A549 treated with DMSO at 1 μM for 4 hours (cell line): ENCODE measurements at places on chromosomes 12 and 14. TPM values are rescaled to one million over a fixed set of nuclear protein-coding genes. Genes with fewer than 3 reads are reported as not detected.

NOS1 gene
- total RNA-seq = 0.34 to 0.72 TPM (median 0.64 TPM) in 5 replicates

SERPINA10 gene
- total RNA-seq = 0.06 TPM in 1 of 5 replicates, not detected in the others

PLD4 gene
- 0.05 to 0.17 TPM (median 0.10 TPM) in 4 of 5 replicates, not detected in the other for total RNA-seq

METTL25 gene
- 1.9 to 3.6 TPM (median 3.0 TPM) in 5 replicates for total RNA-seq

SERPINA12 gene
- total RNA-seq = not detected in 5 replicates

ABHD12B gene
- total RNA-seq = not detected in 5 replicates

SMIM41 gene
- not detected in 5 replicates for total RNA-seq

EXOC3L4 gene
- total RNA-seq = 1.4 to 2.1 TPM (median 1.5 TPM) in 5 replicates

RNASE3 gene
- total RNA-seq = not detected in 5 replicates

C12orf56 gene
- 0.10 to 0.13 TPM in 2 of 5 replicates, not detected in the others for total RNA-seq

CELA1 gene
- total RNA-seq = not detected in 5 replicates

C12orf50 gene
- 0.07 to 0.10 TPM (median 0.08 TPM) in 4 of 5 replicates, not detected in the other for total RNA-seq
